ENCODE measurements at places on chromosomes 7 and 10.

DNA sequence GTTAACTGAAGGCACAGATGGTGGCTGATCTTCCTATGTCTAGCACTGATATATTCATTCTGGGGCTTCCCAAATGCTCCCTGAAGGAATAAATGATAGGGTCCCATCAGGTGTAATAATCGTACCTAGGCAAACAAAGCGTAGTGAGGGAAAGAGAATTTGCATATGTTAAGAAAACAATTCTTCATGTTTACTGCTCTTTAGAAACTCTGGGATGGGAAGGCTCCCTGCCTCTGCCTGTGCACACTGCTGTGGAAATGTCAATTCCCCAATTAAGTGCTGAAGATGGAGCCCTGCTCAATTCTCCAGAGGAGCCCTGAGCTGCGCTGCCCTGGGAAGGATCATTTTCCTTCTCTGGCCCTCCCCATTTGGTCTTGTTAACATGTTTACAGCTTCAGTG is 380.9 kb upstream of the ADARB2 start:
- no peak for ATAC-seq

- no peak for ATAC-seq
Measured at GRCh38 chr10:6049031-6049400, 13.2 kb downstream of the IL2RA start.

DNA sequence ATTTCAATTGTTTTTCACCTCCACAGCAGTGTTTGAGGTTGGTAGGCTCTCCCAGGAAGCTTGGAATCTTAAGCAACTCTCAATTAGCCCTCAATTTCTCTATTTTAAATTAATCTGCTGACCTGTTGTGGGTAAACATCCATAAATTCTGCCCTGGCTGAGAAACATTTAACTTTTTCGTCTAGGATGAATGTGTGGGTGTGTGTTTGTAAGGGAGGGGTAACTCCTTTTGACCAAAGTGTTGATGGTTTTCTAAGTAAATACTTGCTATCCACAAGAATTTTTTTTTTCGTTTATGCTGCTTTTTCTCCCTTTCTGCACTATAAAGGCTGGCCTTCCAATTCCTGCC is 973 bp downstream of the PPP3CB start:
- no peak for ATAC-seq

- no peak for ATAC-seq
Measured at GRCh38 chr10:114408968-114409444, 4.7 kb upstream of the AFAP1L2 start.

GRCh38 chr10:101507828-101508227 is 80.2 kb downstream of the POLL start:
- ATAC-seq: no peak

GRCh38 chr7:89966067-89966664 is 188.1 kb upstream of the STEAP1 start:
- ATAC-seq: no peak

- ATAC-seq: no peak
Measured at GRCh38 chr7:119102291-119102690, 877.8 kb downstream of the ANKRD7 start.

- ATAC-seq: no peak
Measured at GRCh38 chr7:49297958-49298357, 373.6 kb downstream of the CDC14C start.

DNA sequence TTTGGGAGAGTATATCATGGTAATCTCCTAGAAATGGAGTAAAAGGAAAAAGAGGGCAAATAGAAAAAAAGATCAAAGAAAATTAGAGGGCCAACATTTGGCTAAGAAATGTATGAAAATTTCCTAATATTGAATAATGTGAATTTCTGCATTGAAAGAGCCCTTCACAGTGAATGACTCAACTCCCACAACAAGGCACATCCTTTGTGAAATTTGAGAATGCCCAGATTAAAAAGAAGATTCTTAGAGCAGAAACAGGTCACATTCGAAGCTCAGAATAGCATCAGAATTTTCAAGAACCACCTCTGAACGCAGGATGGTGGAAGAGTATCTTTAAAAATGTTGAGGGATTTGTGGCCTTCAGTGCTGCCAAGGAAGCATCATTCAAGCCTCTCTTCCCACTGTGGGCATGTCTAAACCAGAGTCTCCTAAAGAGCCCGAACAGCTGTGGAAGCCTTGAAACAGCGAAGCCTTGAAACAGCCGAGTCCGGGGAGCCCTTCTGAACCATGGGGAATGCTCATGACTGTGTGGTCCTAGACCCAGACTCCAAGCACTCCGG is 43.6 kb downstream of the GUSB start:
- peak; percentile 84 for ATAC-seq

DNA sequence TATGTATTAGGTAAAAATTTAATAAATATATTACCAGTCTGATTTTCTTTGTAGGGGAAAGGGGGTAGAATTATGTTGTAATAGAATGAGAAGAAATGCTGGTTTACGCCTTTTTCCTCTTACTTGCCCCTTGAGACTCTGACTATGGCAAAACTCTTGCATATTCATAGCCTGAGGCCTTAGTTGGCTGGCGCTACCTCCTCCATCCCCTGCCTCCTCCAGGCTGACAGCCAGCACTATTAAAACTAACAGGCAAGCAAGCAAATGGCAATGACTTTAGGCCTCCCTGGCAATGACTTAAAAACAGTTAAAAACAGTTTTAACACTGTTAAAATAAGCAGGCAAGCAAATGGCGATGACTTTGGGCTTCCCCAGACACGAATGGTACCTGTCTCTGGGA is 14.4 kb downstream of the PKD2L1 start:
- ATAC-seq: no peak

DNA sequence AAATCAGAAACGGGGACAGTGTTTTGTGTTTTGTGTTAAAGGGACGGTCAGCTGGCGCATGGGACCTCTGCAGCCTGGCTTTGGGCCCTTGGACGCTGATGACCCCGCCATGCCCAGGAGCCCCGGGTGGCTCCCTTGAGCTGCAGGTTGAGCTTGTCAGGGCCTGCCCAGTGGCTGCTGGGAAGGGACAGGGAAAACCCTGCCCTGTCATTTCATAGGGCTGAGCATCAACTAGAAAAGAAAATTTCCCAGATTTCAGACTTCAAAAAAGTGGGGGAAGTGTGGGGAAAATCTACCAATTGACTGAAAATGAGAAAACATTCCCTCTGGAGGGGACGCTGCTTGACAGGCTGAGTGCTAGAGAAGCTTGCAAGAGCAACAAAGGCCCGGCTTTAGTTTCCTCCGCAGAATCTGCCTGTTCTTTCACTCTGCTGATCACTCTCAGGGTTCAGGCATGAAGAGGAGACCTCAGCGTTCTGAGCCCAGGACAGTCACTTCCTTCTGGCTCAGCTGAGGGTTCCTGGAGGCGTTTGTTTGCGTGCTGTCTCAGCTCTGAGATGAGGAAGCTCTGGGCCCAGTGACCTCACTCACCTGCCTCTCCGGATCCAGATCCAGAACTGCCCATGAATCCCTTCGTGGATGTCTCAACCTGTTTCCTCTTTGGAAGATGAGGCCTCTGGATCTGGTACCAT is 18.6 kb upstream of the DNAJB6 start:
- ATAC-seq: peak; percentile 27

DNA sequence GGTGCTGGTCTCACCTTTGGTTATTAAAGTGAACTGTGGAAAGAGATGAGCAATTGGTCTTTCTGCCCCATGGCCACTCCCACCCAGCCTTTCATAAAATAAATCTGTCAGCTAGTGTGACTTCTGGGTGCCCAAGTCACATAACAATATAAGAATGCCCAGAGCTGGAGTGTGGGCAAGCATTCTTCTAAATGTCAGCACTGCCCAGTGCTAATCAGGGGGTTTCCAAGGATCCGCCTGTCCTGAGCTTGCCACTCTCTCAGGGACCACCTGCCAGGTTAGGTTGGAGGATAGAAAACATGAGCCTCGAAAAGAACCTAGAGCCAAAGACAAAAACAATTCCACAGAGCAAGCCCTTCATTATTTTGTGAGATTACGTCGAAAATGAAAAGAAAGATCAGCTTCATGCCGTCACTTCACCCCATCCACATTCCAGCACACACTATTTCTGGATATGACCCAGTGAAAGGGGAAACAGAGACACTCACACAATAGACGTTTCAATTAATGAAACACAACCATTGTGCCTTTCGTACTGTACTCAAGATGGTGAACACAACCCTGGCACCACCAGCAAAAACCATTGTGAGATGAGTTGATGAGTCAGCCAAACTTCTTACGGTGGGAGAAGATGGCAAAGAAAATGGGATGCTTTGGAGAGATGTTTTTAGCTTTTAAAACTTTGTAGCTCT is 30.8 kb downstream of the SCRN1 start:
- no peak for ATAC-seq

GRCh38 chr7:28630350-28630749 is 218.0 kb downstream of the CREB5 start:
- ATAC-seq: peak; percentile 49

GRCh38 chr7:16881844-16882243 is at the start of gene AGR3:
Gene AGR3 (minus strand): TSS chr7:16881983. CDS start chr7:16878618, 3,365 bp downstream.
- ATAC-seq: no peak

- ATAC-seq: no peak
Measured at GRCh38 chr10:77106676-77107075, 530.9 kb downstream of the KCNMA1 start.

GRCh38 chr7:5429857-5430611 is 6.4 kb upstream of the TNRC18 start:
- ATAC-seq: no peak

- peak; percentile 76 for ATAC-seq
Measured at GRCh38 chr7:40133561-40134427, 628 bp downstream of the MPLKIP start.

DNA sequence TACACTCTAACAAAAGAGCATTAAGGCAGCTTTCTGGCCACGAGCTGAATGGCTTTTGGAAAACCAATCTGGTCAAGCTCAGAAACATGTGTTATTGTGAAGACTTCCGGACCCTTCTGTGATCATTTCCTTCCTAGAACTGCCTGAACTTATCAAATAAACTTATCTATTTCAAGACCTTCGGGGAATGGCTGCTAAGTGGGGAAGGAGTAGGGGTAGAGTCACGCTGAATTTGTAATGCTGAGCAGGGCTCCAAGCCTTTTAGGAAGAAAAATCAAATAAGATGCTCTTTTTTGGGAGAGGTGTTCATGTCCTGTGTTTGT is 56.6 kb downstream of the PAPSS2 start:
- ATAC-seq: no peak

DNA sequence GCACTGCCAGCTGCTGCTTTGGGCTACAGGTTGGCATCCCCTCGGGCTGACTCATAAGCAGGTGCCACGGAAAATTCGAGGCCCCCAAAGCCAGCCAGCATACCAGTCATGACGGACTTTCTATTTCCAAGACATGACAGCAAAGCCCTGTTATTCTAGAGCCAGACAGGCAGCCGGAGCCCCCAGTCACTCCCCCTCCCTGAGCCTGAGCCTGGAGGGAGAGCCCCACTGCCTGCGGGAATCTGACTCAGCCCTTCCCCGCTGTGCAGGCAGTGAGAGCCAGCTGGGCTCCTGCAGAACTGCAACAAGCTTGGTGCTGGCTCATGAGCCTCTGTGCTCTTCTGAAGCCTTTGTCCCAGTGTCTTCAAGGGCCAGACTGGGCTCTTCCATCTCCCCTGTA is 15.8 kb downstream of the BTBD16 start:
- ATAC-seq: peak; percentile 78

DNA sequence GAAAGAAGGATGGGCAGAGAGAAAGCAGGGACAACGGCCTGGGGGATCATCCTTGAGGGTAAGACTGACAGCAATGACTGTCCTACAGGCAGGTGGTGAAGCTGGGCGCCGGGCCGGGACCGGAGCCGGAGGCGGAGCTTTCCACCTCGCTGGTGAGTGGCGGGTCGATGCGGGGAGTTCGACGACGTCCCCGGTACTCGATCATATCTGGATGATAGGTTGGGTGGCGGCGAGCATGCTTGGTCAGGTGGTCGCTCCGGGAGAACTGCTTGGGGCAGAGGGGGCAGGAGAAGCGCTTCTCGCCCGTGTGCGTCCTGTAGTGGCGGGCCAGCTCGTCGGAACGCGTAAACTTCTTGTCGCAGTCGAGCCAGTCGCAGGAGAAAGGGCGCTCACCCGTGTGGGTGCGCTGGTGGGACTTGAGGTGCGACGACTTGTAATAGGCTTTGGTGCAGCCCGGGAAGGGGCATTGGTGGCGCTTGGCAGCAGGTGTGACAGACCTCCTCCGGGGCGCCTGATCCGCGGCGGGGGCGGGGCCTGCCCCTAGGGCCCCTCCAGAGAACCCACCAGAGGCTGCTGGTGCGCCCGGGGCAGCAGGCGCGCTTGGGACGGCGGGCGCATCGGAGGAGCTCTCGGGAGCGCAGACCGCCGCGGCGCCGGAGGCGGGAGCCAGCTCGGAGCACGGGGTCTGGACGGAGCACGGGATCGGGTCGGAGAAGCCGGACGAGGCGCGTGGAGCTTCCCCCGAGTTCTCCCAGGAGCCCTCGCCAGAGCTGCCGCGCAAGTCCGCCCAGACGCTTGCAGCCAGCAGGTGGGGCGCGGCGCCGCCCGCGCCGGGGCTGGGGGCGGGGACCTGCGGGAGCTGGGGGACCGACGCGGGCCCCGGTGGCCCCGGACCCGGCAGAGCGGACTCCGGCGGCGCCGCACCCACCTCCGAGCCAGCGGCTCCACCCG is 752 bp downstream of the KLF14 start:
- ATAC-seq: peak; percentile 67

DNA sequence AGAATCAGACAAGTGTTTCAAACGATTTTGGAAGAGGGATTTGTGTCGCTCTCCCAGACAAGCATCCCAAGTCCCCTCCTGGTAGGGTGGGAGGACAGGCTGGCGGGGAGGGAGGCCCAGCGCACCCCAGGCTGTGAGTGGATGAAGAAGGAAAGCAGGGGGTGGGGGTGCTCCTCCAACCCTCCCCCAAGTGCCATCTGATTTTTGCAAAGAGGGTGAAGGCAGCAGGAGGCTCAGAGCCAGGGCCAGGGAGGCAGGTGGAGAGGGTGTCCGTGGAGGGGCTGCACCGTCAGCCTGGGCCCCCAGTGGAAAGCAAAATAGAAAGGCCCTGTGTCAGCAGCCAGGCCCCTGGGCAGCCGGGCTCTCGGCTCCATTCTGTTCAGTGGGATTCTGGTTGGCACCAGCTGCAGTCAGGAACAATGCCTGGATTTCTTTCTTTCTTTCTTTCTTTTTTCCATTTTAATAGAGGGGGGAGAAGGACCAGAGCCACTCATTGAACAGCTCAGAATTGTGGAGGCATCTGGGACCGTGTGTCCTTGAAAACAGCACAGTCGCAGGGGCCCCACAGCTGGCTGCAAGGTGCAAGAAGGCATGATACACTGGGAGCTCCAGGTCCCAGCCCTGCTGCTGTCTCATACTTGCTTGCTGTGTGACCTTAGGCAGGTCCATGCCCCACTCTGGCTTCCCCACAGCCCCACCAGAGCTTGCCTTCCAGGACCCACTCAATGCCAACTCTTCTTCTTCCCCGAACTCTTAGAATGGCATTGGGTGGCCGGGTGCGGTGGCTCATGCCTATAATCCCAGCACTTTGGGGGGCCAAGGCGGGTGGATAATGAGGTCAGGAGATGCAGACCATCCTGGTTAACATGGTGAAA is 7.1 kb upstream of the ZMIZ1 start:
- ATAC-seq: no peak

GRCh38 chr7:150876817-150877526 is 24.7 kb downstream of the AOC1 start:
- ATAC-seq: peak; percentile 90

All from SK-N-SH treated with all-trans-retinoic acid at 6 μM for 48 hours (cell line).